ENCODE measurements at places on chromosomes 2 and 18.

- DNase-seq: no peak
These were observed 708.6 kb upstream of the ZEB2 start for GRCh38 chr2:145228506-145228905.

- DNase-seq: no peak
These were observed 165.3 kb downstream of the NEDD4L start for GRCh38 chr18:58209326-58209725.

DNA sequence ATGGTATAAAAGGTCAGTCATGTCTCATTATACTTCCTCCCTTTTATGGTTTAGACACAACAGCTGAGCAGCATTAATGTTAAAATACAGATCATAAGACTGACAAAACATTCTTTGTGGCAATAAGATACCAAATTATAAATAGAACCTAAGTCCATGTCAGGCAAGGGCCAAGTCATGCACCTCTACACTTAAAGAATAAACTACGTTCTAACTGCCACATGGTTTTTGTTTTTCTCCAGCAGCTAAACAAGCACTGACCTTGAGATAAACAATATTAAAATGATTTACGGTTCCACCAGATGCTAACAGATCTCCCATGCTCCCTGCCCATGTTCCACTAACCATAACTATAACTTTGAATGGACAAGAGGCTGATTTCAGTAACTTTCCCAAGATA lies 368.6 kb upstream of the TFPI start:
- DNase-seq: no peak

- DNase-seq: no peak
These were observed 67.5 kb downstream of the EMILIN2 start for GRCh38 chr18:2914185-2914880.

DNA sequence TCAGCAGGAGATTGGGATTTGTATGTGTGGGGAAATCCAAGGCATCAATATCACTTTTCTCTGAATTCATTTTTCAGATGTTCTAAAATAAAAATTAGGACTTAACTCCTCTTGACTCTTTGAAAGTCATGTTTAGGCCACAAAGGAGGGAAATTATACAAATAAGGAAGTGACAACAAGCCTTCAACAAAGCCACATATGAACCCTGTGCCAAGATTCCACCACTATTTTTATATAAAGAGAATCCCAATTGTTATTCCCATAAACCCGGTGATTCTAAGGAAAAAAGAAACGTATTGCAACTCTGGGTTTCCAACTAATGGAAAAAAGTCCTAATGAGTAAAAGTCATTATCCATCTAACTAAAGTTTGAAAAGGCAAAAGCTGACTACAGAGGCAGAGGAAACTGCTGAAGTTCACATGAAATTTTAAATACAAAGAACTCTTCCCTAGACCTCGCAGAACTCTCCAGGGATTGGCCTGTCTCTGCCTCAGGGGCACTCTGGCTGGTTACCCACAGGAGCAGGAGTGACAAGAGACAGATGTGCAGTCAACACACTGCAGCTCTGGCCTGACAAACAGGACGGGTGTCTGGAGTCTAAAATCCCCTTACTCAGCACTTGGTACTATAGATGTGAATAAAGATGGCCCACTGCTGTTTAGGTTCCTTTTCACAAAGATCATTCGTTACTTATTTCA lies 11.5 kb downstream of the NPC1 start:
- DNase-seq: no peak

GRCh38 chr18:29078273-29078672 lies 901.3 kb upstream of the CDH2 start:
- DNase-seq: no peak

- DNase-seq: peak; percentile 98
These were observed at the start of the genes ELMOD3 and RETSAT for GRCh38 chr2:85354286-85355072. TSS of gene ELMOD3 (plus strand) at chr2:85354769. CDS start at chr2:85357199, 2,430 bp downstream. TSS of gene RETSAT (minus strand) at chr2:85354528. CDS start at chr2:85354507, 21 bp downstream.

DNA sequence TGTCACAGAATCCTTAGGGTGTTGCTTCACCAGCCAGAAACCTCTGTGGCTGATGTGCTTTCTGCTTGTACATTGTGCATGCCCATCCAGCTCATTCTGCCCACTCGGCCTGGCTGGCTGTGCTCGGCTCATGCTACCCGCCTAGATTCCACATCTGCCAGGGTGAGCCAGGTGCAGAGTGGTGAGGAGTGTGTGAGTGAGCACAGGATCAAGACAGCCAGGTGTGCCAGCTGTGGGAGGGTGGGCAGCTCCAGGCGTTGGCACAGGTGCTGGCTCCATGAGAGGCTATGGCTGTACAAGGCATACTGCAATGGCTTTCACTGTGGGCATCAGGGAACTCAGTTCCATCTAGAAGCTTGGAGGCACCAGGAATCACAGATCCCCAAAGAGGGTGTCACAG lies 1321.8 kb upstream of the CRIM1 start:
- DNase-seq: no peak

- DNase-seq: no peak
These were observed 4.5 kb downstream of the PRLH start for GRCh38 chr2:237570776-237571335.

DNA sequence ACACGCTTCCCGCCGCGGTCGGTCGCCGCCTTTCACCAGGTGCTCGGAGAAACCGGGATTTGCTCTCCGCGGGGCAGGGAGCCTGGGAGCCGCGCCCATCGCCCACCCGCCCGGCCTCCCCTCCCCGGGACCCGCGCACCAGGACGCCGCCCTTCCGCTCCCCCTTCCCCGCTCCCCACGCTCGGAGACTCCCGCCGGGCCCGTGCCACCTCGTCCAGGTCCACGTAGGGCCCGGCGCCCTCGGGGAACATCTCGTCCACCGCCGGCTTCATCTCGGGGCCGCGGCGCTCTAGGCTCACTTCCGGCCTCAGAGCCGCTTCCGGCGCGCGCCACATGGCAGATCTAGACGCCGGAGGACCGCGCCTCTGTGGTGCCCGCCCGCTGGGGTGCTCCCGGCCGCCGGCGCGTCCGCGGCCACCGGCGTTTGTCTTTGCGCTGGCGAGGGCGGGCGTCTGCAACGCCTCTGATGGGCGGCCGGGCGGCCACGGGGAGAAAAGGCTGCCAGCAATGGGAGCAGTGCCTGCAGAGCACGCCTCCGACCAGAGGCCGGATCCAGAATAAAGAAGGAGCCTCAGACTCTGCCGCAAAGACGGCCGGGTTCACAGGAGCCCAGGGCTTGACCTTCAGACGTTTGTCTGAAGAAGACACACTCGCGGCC lies at the start of gene COPS9:
COPS9 (minus strand) TSS at position 293 of the 658 bp plus-strand sequence; CDS start at position 272, 21 bp downstream.
- DNase-seq: peak; percentile 84

GRCh38 chr2:230601510-230601909 lies 111.1 kb upstream of the CAB39 start:
- DNase-seq: no peak

GRCh38 chr18:4264347-4264791 lies 190.7 kb downstream of the DLGAP1 start:
- no peak for DNase-seq

DNA sequence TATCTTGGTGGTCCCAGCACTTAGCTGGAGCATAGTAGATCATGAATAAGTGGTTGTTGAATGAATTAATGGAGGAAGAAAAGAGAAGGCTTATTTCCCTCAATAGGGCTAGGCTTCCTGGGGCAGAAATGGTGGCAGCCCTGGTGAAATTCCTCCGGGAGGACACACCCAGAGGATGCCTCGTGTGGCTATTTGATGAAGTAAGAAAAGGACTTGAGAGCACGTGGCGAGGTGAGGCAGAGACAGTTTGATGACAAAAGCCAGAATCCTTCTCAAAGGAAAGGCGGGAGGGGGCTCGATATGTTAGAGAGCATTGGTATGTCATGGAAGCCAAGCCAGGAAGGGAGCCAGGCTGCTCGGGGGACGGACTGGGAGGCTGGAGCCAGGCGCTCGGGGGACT lies 14.7 kb downstream of the FAM228A start:
- no peak for DNase-seq

DNA sequence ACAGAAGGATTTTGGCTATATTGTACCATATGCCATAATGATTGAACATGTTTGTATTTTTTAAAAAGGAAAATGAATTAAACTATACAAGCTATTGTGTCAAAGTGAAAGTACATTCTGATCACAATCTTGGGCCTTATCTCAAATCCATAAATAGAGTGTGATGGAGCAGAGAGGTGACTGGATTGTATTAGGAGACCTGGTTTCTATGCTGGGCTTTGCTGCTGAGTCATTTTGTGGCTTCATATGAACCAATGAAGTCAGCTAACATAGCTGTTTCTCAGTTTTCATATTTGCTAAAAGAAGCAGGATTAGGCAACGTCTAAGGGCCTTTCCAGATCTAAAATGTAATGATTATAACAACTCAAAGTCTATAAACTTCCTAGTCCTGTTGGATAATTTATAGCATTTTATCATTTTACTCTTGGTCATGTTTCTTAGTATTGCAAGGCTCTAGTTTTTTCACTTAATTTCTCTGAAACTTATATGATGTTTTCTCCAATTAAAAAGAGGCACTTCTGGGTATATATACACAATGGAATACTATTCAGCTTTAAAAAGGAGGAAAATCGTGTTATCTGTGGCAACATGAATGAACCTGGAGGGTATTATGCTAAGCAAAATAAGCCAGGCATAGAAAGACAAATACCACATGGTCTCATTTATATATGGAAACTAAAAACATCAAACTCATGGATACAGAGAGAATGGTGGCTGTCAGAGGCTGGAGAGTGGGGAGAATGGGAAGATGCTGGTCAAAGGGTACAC lies 112.3 kb downstream of the MEP1B start:
- DNase-seq: no peak

DNA sequence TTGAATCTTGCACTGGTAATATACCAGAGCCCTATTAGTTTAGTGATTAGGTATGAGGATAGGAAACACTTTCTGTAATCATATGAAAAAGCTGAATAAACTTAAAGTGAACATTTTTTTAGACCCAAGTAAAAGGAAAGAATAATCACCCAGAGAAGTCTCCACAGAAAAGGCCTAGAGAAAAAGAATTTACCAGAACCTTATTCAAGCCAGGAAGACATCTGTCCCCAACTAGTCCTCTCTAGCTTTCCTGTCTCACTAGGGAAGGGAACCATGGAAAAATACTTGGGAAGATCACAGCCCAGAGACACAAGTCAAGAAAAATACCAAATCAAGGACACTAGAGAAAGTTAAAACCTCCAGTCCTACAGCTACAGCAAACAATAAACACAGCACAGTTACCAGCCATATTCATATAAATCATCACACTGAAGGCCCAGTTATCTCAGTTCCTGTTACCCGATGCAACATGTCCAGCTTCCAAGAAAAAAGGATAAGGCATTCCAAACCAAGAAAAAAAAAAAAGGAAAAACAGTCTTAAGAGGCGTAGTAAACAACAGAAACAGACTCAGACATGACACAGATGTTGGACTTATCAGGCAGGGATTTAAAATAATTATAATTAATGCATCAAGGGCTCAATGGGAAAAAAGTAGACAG lies 461.5 kb downstream of the IRS1 start:
- DNase-seq: no peak

- no peak for DNase-seq
These were observed 220.5 kb downstream of the PIEZO2 start for GRCh38 chr18:10928772-10929373.

DNA sequence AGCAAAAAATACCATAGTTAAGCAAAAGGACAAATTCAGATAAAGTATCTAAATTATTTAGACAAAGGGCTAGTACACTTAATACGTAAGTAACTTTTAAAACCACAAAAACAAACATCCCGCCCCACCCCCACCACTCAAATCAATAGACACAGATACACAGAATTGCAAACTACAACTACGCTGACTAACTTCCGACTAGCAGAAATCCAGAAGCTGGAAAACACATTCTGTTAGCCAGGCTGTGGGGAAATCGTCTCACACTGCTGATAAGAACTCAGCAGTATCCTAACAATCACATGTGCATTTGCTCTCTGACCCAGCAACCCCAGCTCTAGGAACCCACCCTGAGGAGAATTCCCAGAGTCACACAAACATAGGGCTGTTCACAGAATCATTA lies 16.6 kb downstream of the FAM168B start:
- no peak for DNase-seq

- DNase-seq: no peak
These were observed 229.0 kb downstream of the SOX11 start for GRCh38 chr2:5921081-5921642.

DNA sequence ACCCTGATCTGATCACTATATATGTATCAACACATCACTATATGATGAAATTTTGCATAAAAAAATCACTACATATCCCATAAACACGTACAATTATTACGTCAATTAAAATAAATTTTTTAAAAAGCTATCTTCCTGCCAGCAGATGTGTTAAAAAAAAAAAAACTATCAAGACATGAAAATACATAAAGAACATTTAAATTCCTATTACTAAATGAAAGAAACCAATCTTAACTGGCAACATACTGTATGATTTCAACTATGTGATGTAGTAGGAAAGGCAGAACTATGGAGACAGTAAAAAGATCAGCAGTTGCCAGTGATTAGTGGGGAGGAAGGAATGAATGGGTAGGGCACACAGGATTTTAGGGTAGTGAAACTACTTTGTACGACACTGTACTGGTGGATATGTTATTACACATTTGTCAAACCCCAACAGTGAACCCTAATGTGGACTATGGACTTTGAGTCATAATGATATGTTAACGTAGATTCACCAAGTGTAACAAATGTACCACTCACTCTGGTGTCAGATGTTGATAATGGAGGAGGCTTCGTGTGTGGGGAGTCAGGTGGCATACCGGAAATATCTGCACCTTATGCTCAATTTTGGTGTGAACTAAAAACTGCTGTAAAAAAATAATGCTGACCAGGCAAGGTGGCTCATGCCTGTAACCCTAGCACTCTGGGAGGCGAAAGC lies 27.4 kb downstream of the USP34 start:
- no peak for DNase-seq

GRCh38 chr2:62196278-62196901 lies 475 bp downstream of the B3GNT2 start:
- DNase-seq: peak; percentile 25

Measured in CD4-positive, alpha-beta T cell (primary cell).